Naive B cell (primary cell): ENCODE measurements at places on chromosomes 4 and X.

DNA sequence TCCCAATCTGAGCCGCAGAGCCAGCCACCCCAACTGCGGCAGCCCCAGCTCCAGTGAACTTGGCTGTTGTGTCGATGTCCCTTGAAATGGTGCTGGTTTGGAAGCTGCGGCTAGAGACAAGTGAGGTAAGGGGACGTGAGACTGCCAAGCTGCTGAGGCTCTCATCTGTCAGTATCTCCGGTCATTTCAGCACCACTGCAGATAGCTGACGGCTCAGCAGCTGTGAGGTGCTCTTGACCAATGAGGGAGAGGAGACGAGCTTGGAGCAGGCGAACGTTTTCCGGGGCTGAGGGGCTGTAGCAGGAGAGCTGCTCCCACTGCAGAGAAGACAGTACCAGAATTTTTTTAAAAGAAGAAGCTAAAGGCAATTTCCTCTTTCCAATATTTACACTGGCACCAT, 175.5 kb upstream of the CASK start:
- H3K27ac ChIP-seq: no peak overlapping the region
- H3K4me1 ChIP-seq: peaks cover 8% of the 10 kb centered on the region
- H3K36me3 ChIP-seq: no peaks in the 10 kb centered on the region
- H3K4me3 ChIP-seq: no peak overlapping the region

DNA sequence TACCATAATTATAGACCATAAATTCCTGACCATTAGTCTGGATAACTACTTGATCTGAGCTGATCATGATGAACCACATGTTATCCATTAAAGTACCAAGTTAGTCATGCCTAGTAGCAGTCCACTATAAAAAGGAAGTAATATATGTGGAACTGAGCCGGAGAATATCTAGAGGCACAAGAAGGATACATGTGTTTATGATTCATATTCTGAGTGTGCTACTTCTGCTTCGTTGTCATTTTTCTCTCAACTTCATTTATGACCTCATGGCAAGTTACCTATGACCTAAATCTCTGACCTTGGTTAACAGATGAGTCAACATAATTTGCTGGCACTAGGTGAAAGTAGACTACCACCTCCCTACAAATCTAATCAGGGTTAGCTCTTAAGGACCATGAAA, 56.5 kb upstream of the ANKRD17 start:
- H3K36me3 ChIP-seq: no peaks in the 10 kb centered on the region
- no peak overlapping the region for H3K27ac ChIP-seq
- DNase-seq: no peak
- peaks cover 8% of the 10 kb centered on the region for H3K27me3 ChIP-seq

- peaks cover 8% of the 10 kb centered on the region for H3K36me3 ChIP-seq
- H3K4me3 ChIP-seq: no peak overlapping the region
- H3K4me1 ChIP-seq: peaks cover 26% of the 10 kb centered on the region
These were observed 26.1 kb downstream of the COQ2 start for GRCh38 chr4:83258461-83258860.

DNA sequence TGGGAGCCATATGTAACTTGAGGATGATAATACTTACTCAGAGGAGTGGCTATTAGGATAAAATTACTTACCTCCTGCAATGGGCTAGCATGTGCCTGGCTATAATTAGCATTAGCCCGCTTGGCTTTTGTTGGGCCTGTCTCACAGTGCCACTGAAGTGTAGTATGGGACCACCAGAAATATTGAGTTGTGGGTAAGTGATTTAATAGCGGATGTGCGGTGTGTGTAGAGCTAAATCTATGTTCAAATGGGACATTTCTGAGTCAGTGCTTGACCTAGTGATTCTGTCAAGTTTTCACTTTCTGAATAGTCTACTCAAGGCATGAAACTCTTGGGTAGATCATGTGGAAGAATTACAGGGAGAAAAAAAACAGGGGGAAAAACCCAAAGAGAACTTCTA, 3.5 kb upstream of the CLNK start:
- H3K27me3 ChIP-seq: no peaks in the 10 kb centered on the region
- H3K4me3 ChIP-seq: no peak overlapping the region
- peaks cover 3% of the 10 kb centered on the region for H3K36me3 ChIP-seq
- DNase-seq: no peak

DNA sequence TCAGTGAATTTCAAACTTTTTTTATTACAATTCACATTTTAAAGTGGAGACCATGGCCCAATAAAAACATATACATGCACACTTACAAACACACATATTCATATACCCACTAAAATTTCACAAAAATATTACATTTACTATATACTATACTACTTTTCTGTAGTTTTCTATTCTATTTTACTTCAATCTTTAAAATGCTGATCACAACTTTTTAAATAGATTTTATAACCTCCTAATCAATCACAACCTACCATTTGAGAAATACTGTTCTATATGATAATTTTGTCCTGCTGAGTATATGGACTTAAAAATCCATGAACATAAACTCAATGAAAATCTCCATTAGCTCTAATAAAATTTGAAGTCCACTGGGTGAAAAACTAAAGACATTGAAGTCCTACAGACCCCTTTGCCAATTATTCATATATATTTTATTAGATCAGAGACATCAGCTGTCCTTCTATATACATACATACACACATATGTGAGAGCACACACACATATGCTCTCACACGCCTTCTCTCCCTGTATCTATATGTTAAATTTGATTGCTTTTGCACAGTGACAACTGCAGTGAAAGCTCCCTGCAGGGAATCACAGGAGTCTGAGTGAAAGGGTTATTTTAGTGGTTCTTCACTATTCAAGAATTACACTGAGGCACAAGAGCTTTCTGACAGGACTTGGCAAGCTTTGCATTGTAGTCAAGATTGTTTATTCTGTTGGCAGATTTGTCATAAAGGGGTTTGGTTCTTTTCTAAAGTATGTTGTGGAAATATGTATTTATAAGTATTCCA, 46.7 kb upstream of the PRDM8 start:
- no peak overlapping the region for H3K4me3 ChIP-seq
- no peak for DNase-seq
- no peaks in the 10 kb centered on the region for H3K36me3 ChIP-seq
- H3K4me1 ChIP-seq: no peaks in the 10 kb centered on the region
- H3K27ac ChIP-seq: no peak overlapping the region

DNA sequence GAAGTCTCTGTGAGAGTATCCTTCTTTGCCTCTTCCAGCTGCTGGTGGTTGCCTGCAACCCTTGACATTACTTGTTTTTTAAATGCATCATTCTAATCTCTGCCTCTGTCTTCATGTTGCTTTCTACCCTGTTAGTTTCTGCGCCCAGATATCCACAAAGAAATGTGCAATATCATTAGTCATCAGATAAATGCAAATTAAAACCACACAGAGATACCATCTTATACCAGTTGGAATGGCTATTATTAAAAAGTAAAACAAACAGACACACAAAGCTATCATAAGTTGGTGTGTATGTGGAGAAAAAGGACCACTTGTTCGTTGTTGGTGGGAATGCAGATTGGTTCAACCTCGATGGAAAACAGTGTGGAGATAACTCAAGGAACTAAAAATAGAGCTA, 517.4 kb downstream of the FAT4 start:
- H3K4me3 ChIP-seq: no peak overlapping the region
- H3K27me3 ChIP-seq: no peaks in the 10 kb centered on the region
- no peaks in the 10 kb centered on the region for H3K36me3 ChIP-seq
- no peak overlapping the region for H3K27ac ChIP-seq
- no peaks in the 10 kb centered on the region for H3K4me1 ChIP-seq

DNA sequence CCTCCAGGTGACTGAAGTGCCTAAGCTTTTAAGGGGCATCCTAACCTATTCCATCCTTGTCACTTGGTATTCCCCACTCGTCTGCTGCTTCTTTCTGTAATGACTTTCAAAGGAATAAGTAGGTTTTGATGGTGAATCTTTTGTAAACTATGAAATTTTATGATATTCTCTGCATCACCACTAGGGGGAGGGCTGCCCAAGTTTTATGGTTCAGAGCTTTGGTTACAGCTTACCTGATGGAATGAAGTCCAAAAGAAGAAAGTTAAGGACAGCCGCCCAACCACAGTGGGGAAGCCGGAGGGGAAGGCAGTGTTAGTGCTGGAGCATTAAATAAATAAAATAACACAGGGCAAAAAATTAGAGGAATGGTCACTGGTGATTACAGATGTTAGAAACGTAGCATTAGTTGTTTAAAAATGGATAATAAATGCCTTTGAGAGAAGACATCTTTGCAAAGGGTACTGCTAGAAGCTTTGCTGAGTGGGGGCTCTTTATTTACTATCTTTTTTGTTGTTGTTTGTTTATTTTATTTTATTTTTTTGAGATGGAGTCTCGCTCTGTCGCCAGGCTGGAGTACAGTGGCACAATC, 204.9 kb downstream of the GBA3 start:
- no peaks in the 10 kb centered on the region for H3K36me3 ChIP-seq
- H3K27me3 ChIP-seq: peaks cover 11% of the 10 kb centered on the region
- DNase-seq: peak; percentile 2
- no peak overlapping the region for H3K4me3 ChIP-seq
- no peak overlapping the region for H3K27ac ChIP-seq

GRCh38 chrX:46381630-46382029, 163.6 kb downstream of the ZNF674 start:
- H3K36me3 ChIP-seq: no peaks in the 10 kb centered on the region
- peaks cover 21% of the 10 kb centered on the region for H3K27me3 ChIP-seq
- no peak overlapping the region for H3K4me3 ChIP-seq
- no peaks in the 10 kb centered on the region for H3K4me1 ChIP-seq

- H3K4me3 ChIP-seq: no peak overlapping the region
- H3K4me1 ChIP-seq: no peaks in the 10 kb centered on the region
- no peaks in the 10 kb centered on the region for H3K36me3 ChIP-seq
- H3K27ac ChIP-seq: no peak overlapping the region
- peaks cover 3% of the 10 kb centered on the region for H3K27me3 ChIP-seq
- no peak for DNase-seq
These were observed 207.7 kb upstream of the MID1 start for GRCh38 chrX:10828036-10828435.

DNA sequence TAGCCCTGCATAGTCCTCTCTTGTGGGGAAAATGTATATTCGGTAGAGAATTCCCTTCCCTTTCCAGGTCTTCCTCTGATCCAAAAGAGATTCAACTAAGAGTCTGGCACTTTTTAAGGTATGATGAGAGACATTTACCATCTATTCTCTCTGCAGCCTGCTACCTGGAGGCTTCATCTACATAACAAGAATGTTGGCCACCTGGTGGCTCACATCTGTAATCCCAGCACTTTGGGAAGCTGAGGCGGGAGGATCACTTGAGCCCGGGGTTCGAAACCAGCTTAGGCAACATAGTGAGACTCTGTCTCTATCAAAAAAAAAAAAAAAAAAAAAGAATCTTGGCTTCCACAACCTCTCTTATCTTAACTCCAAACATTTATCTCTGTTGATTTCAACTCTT, 40.4 kb upstream of the NOCT start:
- H3K27ac ChIP-seq: peak overlapping the region; percentile 83
- DNase-seq: no peak
- no peaks in the 10 kb centered on the region for H3K36me3 ChIP-seq
- peaks cover 16% of the 10 kb centered on the region for H3K4me1 ChIP-seq

DNA sequence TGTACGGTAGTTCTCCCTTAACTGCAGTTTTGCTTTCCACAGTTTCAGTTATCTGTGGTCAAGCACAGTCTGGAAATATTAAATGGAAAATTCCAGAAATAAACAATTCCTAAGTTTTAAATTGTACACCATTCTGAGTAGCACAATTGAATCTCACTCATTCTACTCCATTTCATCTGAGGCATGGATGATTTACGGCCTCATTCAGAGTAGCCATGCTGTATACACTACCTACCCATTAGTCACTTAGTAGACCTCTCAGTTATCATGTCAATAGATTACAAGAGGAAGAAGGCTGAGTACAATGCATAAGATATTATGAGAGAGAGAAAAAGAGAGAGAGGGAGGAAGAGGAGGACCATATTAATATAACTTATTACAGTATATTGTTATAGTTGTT, 77.5 kb downstream of the ENOX2 start:
- H3K27me3 ChIP-seq: no peaks in the 10 kb centered on the region
- H3K36me3 ChIP-seq: no peaks in the 10 kb centered on the region
- no peak for DNase-seq

- no peak overlapping the region for H3K27ac ChIP-seq
- H3K36me3 ChIP-seq: no peaks in the 10 kb centered on the region
- no peaks in the 10 kb centered on the region for H3K4me1 ChIP-seq
- no peak for DNase-seq
- peaks cover 11% of the 10 kb centered on the region for H3K27me3 ChIP-seq
- H3K4me3 ChIP-seq: no peak overlapping the region
These were observed 78.9 kb upstream of the PSAPL1 start for GRCh38 chr4:7513671-7514070.

GRCh38 chrX:100435726-100436125, 25.7 kb upstream of the PCDH19 start:
- no peaks in the 10 kb centered on the region for H3K36me3 ChIP-seq
- H3K4me1 ChIP-seq: no peaks in the 10 kb centered on the region
- H3K4me3 ChIP-seq: no peak overlapping the region
- no peak for DNase-seq
- no peak overlapping the region for H3K27ac ChIP-seq
- peaks cover 6% of the 10 kb centered on the region for H3K27me3 ChIP-seq

- no peak overlapping the region for H3K27ac ChIP-seq
- H3K4me3 ChIP-seq: no peak overlapping the region
- no peaks in the 10 kb centered on the region for H3K27me3 ChIP-seq
- DNase-seq: no peak
- H3K4me1 ChIP-seq: peaks cover 7% of the 10 kb centered on the region
- H3K36me3 ChIP-seq: no peaks in the 10 kb centered on the region
These were observed 30.8 kb upstream of the C1GALT1C1 start for GRCh38 chrX:120660637-120661036.

DNA sequence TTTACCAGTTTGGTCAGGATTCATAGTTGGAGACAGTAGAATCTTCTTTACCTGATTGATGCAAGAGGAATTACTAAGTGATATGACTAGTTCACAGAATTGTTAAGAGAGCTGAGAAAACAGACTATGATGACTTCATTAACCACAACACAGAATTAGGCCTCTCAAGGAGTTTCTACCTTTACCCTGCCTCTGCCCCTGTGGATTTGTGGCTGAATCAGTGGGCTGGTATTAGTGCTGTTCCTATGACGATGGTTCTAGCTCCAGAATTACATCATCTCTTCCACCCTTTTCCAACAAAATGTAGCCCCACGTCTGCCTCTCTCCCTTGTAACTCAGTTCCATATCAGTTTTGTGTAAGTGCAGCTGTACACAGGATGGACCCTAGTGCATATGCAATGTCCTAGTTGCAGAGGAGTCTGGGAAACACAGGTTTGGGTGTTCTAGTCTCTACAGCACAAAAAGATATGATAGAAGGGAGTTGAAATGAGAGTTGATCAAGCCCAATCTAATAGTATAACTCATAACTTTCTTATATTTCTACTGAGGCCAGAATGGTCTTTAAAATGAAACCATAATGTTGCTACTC, 99.3 kb downstream of the ANXA5 start:
- H3K36me3 ChIP-seq: no peaks in the 10 kb centered on the region
- H3K27me3 ChIP-seq: no peaks in the 10 kb centered on the region
- no peak overlapping the region for H3K27ac ChIP-seq
- no peak overlapping the region for H3K4me3 ChIP-seq
- no peak for DNase-seq
- H3K4me1 ChIP-seq: no peaks in the 10 kb centered on the region

GRCh38 chrX:39705290-39705689, 392.5 kb downstream of the BCOR start:
- DNase-seq: no peak
- H3K27ac ChIP-seq: no peak overlapping the region
- peaks cover 2% of the 10 kb centered on the region for H3K36me3 ChIP-seq
- H3K4me1 ChIP-seq: no peaks in the 10 kb centered on the region
